ENCODE measurements at places on chromosomes 1 and 21.

- H3K4me3 ChIP-seq: no peak overlapping the region
- H3K4me1 ChIP-seq: no peaks in the 10 kb centered on the region
- no peaks in the 10 kb centered on the region for H3K27me3 ChIP-seq
- no peak for DNase-seq
- no peaks in the 10 kb centered on the region for H3K36me3 ChIP-seq
- H3K27ac ChIP-seq: no peak overlapping the region
Observed at GRCh38 chr1:217917281-217917887, 286.2 kb downstream of the SPATA17 start.

DNA sequence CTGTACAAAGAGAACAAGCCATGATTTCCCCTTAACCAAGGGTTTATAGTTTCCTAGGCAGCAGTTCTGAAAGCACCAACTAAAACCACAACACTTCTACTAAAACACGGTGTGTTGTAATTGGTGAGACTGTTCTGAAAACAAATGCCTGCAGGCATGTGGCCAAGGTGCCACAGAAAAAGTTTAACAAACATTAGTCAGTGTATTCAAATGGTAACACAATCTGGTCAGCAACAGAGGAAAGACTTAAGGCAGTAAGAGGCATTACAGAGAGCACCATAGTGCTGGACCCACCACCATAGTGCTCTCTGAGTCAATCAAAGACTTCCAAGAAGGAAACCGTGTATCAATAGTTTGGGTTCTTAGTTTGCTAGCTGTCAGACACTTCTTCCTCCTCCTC lies 16.7 kb downstream of the SNIP1 start:
- H3K36me3 ChIP-seq: peaks cover 61% of the 10 kb centered on the region
- H3K27ac ChIP-seq: peak overlapping the region; percentile 79
- no peak overlapping the region for H3K4me3 ChIP-seq
- no peaks in the 10 kb centered on the region for H3K27me3 ChIP-seq

GRCh38 chr1:197351821-197352440 lies 83.9 kb downstream of the CRB1 start:
- H3K4me3 ChIP-seq: no peak overlapping the region
- no peaks in the 10 kb centered on the region for H3K36me3 ChIP-seq
- no peaks in the 10 kb centered on the region for H3K27me3 ChIP-seq
- no peaks in the 10 kb centered on the region for H3K4me1 ChIP-seq
- H3K27ac ChIP-seq: no peak overlapping the region

DNA sequence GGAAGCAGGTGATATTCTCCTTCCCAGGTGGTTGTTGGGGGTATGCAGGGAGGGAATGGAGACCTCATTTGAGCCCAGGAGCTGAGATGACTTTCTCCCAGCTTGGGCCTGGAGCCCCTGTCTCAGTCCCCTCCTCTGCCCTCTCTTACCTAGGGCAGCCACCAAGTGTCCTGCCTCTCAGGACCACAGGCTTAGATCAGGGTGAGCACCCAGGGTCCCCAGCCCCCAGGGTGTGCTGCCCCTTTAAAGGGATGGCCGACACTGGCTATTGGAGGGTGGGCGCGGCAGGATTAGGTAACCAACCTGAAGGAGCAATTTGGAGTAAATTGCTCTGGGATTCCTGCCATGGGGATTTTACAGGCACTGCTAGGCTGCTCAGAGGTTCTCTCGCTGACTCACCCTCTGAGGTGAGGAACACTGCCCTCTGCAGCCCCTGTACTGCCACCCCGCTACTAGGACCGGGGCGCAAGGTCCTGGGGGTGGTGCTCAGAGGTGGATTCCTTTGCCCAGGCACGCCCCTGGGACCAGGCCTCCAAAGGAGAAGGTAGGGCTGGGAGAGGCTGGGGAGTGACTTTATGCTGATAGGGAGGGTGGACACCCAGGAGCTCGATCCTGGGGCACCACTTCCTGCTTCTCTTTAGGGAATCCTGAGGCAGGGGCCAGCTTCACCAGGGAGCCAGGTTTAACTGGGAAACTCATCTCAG lies 1.5 kb downstream of the RPS6KA1 start:
- peak overlapping the region; percentile 100 for H3K4me3 ChIP-seq
- no peaks in the 10 kb centered on the region for H3K27me3 ChIP-seq
- H3K27ac ChIP-seq: peak overlapping the region; percentile 87
- DNase-seq: peak; percentile 98

- no peaks in the 10 kb centered on the region for H3K36me3 ChIP-seq
- no peak for DNase-seq
- peaks cover 8% of the 10 kb centered on the region for H3K4me1 ChIP-seq
- H3K27me3 ChIP-seq: no peaks in the 10 kb centered on the region
Observed at GRCh38 chr1:208131621-208132286, 112.4 kb downstream of the PLXNA2 start.

DNA sequence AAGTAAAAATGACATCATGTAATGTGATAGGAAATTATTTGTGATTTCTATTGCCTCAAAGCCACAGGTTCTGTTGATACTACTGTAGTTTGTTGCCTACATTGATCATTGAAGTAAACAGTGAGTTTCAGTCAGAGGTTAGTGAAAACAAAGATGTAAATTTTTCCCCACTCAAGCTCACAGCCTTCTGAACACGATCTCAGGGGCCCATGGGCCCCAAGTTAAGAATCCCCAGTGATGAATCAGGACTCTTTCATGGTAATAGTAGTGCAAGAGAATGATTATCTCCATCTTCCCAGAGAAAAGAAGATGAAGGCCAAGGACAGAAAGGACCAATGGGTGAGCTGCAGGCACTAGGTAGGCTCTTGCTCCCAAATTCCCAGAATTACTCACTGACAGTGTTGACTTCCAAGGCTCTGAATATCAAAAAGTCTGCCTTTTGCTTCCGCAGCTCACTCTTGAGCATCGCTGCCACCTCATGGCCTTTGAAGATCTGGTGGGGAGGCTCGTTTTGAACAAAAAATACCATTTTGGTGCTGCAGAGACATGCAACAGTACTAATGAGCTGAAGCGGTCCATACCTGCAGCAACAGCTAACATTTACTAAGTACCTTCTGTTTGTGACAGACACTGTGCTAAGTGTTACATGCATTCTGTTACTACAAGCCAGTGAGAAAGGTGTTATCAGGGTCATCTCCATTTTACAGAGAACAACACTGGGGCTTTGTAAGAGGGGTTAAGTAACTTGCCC lies 113.3 kb downstream of the KIAA0319L start:
- no peaks in the 10 kb centered on the region for H3K27me3 ChIP-seq
- no peak for DNase-seq
- H3K27ac ChIP-seq: no peak overlapping the region
